Mammary epithelial cell (primary cell): ENCODE measurements at places on chromosomes 16 and 17. TPM values are rescaled to one million over a fixed set of nuclear protein-coding genes. Genes with fewer than 3 reads are reported as not detected.

XYLT1 gene
- total RNA-seq = 10.2 and 16.7 TPM in 2 replicates

HIGD1B gene
- total RNA-seq = not detected

IL17C gene
- total RNA-seq = not detected in 2 replicates

CCT6B gene
- total RNA-seq = 3.0 TPM

KATNIP gene
- total RNA-seq = 31.2 TPM

ABCC12 gene
- total RNA-seq = not detected in 2 replicates

CFAP97D1 gene
- total RNA-seq = 0.24 TPM in 1 of 2 replicates, not detected in the other
